ENCODE measurements at places on chromosomes 16 and 17.
A peak's percentile ranks its signal among the peaks of the same experiment; 100 is the strongest.

- peak; percentile 89 for ATAC-seq
Measured at GRCh38 chr17:75182569-75183436, at the start of gene SUMO2. SUMO2 (minus strand) TSS chr17:75182959; CDS start chr17:75182834, 125 bp downstream.

GRCh38 chr17:9054126-9054975 lies 33.0 kb downstream of the NTN1 start:
- no peak for ATAC-seq

DNA sequence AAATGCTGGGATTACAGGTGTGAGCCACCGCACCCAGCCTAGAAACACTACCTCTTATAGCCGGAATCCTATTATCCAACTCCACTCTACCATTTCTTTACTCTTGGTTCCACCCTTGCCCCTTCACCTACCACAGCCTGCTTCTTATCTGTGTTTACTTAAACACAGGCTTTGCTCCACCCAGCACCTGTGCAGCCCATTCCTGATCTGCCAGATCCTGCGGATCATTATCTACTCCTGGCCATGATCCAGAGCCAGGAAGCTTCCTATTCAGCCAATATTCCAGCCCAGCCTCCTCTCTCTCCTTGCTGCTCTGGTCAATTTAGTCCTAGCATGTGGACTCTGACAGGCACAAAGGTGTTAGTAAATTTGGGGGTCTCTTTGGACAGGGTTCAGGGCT lies 98.8 kb upstream of the MED13 start:
- ATAC-seq: no peak

DNA sequence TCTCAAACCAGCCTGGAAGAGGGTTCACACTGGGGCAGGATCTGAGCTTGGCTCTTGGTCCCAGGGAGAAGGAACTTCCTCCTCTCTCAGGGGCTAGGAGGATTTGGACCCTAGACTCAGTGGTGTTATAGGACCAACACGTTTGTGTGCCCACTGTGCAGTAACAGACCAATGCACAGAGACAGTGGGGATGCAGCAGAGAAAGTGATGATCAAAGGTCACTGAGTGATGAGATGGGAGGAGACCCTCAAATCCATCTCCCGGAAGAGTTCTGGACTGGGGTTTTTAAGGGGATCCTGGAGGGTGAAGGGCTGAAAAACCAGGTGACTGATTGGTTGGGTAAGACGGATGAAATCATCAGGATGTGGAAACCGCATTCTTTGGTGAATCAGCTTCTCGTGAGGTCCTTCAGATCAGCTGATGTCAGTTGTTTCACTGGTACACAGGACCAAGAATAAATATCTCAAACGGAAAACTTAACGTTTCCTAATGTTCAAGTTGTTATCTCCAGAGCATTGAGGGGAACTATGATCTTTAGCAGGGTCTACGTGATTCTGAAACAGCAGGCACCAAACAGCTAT lies 3.3 kb upstream of the VAC14 start:
- ATAC-seq: no peak

- no peak for ATAC-seq
Measured at GRCh38 chr17:39755554-39756379, 18.0 kb downstream of the GRB7 start.

DNA sequence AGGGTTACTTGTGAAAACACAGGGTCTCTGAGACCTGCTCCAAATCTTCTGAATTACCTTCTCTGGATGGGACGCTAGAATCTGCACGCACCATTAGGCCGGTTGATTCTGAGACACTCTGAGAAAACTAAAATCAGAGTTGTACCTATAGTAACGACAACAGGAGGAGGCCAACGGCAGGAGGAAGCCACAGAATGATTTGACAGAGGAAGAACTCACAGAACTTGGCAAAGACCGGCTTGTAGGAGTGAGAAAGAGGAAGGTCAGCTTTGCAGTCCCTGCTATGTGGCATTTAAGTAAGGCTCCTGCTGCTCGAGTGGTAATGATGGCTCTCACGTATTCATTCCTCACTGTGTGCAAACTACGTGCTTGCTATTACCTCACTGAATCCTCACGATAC lies 483.0 kb downstream of the TMEM114 start:
- no peak for ATAC-seq

DNA sequence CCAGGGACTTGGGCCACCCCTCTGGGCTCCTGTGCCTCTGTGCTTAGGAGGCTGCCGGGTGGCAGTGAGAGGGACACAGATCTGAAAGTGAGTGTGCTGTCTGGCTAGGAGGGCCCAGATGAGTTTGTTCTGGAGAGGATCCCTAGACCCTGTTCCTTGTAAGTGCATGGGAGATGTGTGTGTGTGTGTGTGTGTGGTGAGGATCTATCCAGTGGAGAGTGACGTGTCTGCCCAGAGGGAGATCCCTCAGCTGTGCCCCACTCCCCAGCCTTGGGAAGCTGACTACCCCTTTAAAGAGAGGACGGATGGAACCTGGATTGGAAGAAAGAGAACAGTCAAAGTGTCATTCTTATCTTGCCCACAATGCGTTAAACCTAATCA lies 25.5 kb upstream of the CDC42EP4 start:
- ATAC-seq: no peak

- ATAC-seq: no peak
Measured at GRCh38 chr17:50798424-50799288, 31.3 kb upstream of the ANKRD40CL start.

GRCh38 chr16:65415460-65415859 lies 293.6 kb upstream of the CDH11 start:
- no peak for ATAC-seq

- ATAC-seq: peak; percentile 58
Measured at GRCh38 chr16:4052801-4053293, 63.4 kb downstream of the ADCY9 start.

DNA sequence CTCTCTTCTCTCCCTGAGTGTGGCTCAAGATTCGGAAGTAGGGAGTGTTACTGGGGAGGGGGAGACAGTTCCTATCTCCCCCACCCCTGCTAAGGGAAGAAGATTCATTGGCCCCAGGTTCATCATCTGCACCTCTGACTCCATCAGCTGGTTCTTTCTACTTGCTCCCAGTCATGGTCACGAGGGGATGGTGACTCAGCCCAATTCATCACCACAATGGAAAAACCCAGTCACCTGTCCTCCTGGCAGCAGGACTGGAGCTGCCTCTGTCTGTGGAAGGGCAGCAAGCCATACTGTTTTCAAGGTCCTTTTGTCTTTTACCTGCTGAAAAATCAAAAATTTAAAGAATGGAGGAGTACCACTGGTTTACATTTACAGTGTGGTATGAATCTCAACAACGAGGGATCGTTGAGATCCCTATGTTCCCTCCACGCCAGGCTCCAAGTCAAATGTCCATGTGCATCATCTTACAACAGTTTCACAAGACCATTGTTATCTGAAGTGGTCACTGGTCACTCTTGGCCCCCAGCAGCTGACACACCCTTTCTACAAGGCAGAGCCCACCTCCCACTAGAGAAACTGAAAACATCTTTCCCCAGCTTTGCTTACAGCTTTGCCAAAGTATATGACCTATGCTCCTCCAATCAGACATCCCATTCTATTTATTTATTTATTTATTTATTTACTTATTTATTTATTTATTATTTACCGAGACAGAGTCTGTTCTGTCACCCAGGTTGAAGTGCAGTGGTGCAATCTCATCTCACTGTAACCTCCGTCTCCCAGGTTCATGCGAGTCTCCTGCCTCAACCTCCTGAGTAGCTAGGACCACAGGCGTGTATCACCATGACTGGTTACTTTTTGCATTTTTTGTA lies 40.4 kb upstream of the NDRG4 start:
- peak; percentile 66 for ATAC-seq

- ATAC-seq: no peak
Measured at GRCh38 chr16:68346892-68347480, 36.2 kb downstream of the PRMT7 start.

- no peak for ATAC-seq
Measured at GRCh38 chr16:76125871-76126270, 151.3 kb upstream of the CNTNAP4 start.

DNA sequence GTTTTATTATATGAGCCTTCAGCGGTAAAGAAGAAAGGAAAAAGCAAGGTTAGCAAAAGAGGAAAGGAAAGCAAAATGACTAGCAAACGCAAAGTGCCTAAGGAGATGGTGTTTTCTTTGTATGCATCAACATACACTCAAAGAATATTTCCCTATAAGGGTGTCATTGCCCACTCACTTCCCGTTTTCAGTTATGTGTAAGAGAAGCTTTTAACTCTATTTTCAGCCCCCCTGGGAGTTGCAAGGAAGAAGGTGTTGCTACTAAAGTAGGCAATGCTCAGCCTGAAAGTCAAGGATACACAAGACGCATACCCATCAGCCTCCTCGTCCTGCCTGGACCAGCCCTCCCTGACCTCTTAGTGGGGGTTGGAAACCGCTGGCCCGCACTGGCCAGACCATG lies 267.7 kb upstream of the ZFHX3 start:
- no peak for ATAC-seq

DNA sequence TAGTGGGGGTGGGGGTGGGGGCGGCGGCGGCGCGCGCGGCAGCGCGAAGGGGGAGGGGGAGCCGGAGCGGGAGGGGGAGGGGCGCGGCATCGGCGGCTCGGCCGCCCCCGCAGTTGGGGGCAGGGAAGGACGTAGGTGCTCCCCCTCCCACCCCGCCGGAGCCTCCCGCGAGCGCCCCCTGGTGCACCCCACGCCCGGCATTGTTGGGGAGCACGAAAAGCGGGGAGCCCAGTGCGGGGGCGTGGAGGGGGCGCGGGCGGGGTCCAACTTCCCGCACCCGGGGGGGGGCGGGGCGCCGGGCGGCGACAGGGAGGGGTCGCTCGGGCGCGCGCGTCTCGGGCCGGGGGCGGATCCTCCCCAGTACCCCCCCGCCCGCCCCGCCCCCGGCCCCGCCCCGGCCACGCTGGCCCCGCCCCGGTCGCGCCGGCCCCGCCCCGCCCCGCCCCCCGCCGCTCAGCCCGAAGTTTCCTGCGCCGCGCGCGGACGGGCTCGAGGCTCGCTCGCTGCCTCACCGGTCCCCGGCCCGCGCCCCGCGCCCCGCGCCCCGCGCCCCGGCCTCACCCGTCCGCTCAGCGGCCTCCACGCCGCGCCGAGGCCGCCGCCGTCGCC lies at the start of gene CACNA1H:
CACNA1H (plus strand) TSS at position 456 of the 609 bp plus-strand sequence. CDS start 632 bp downstream, outside the sequence.
- peak; percentile 60 for ATAC-seq

DNA sequence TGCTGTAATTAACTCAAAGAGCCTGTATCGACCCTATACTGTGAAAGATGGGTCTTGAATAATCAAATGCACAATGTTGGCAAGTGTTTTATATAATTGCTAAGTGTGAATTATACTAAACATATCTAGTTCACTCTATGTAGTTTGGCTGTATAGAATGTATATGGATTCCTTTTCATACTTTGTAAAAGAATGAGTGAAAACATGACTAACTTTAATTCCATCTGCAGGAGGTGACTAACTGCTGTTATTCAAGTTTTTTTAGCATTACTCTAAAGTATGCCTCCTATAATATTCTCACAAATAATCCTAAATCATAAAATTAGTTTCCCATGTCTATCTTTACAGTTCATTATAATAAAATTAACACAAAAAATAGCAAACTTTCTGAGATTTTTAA lies 394.0 kb upstream of the MON1B start:
- ATAC-seq: no peak

GRCh38 chr17:40354221-40355122 lies 10.1 kb downstream of the GJD3 start:
- ATAC-seq: no peak

GRCh38 chr16:46748775-46749705 lies 896 bp upstream of the MYLK3 start:
- peak; percentile 32 for ATAC-seq

- no peak for ATAC-seq
Measured at GRCh38 chr17:65504141-65504540, 57.3 kb downstream of the AXIN2 start.

- no peak for ATAC-seq
Measured at GRCh38 chr17:42708588-42708987, 26.3 kb downstream of the CNTNAP1 start.

GRCh38 chr16:27398894-27399853 lies 2.8 kb upstream of the IL21R start:
- ATAC-seq: no peak

GRCh38 chr17:50332196-50332595 lies 13.7 kb upstream of the XYLT2 start:
- no peak for ATAC-seq

DNA sequence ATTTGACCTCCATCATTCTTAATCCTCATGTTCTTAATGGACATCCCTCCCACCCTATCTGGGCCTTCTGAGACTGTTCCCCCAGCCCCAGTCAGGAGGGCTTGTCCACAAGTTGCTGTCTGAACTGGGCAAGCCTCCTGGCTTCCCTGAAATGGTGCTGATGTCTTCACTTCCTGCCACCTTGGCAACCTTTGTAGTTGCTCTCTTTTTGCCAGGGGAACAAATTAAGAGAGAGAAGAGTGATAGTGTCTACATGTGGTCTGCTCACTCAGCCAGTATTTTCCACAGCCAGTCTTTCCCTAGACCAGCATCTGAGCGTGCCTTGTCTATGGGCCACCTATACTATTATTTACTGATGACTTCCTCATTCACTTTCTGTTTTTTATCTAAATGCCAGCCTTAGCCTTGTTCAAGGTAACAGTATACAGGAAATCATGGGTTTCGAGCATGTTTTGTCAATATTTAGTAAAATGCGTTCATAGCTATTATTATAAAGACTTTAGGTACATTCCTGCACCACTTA lies 710.1 kb downstream of the MAF start:
- ATAC-seq: no peak
